Natural killer cell (primary cell): ENCODE measurements at places on chromosomes 16 and 17.
A peak's percentile ranks its signal among the peaks of the same experiment; 100 is the strongest.

DNA sequence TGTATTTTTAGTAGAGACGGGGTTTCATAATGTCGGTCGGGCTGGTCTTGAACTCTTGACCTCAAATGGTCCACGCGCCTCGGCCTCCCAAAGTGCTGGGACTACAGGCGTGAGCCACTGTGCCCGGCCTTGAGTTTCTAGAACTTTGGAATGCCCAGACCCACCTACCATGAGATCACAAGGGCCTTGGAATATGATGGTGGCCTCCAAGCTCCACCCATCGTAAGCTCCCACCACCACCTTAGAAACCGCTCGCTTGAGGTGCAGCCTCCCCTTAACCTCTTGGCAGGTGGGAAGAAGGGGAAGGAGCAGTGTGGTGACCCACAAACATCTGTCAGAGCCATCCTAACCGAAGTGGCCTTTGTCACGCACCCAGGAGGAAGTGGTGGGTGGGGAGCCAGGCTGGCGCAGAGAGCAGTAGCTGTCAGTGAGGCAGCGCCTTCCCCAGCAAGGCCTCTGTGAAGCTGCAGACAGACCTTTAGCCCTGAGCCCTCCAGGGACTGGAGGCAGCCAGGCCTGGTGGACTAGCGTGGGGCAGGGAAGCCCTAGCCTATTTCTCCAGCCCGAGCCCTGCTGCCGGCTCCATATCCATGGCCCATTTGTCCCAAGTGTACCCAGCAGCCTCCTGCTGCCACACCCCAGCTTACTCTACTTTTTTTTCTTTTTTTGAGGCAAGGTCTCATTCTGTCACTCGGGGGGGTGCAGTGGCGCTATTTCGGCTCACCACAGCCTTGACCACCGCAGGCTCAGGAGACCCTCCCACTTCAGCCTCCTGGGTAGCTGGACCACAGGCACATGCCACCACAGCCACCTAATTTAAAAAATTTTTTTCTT, 13.1 kb upstream of the SEPHS2 start:
- peak; percentile 92 for DNase-seq

GRCh38 chr17:48451489-48451888, 21.5 kb upstream of the SKAP1 start:
- no peak for DNase-seq

DNA sequence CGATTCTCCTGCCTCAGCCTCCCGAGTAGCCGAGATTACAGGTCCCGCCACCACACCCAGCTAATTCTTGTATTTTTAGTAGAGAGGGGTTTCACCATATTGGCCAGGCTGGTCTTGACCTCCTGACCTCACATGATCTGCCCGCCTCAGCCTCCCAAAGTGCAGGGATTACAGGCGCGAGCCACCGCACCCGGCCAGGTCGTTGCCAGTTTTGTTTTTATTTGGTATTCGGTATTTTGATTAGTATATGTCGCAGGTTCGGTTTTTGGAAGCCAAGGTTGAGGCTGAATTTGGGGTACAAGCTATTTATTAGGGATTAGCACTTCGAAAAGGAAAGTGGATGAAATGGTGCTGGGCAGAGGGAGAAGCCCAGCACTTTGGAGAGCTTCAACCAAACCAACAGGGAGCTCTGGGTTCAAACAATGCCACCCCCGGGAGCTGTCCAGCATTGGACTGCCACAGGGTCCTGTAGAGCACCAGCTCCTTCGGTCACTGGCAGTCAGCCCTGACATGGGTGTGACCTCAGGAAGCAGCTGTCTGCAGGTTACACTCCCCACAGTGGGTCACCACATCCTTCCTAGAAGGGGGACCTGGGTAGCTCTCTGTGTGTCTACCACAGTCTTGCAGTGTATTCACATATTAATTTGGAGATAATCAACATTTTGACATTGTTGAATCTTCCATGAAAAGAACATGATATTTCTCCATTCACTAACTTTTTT, 1.5 kb upstream of the CLEC10A start:
- DNase-seq = peak; percentile 53

GRCh38 chr16:73196670-73197069, 148.7 kb upstream of the ZFHX3 start:
- peak; percentile 35 for DNase-seq

- DNase-seq = no peak
These were observed 1431.1 kb downstream of the CDH8 start for GRCh38 chr16:60605176-60605575.

GRCh38 chr17:40514013-40514875, 12.8 kb upstream of the TNS4 start:
- DNase-seq = no peak

DNA sequence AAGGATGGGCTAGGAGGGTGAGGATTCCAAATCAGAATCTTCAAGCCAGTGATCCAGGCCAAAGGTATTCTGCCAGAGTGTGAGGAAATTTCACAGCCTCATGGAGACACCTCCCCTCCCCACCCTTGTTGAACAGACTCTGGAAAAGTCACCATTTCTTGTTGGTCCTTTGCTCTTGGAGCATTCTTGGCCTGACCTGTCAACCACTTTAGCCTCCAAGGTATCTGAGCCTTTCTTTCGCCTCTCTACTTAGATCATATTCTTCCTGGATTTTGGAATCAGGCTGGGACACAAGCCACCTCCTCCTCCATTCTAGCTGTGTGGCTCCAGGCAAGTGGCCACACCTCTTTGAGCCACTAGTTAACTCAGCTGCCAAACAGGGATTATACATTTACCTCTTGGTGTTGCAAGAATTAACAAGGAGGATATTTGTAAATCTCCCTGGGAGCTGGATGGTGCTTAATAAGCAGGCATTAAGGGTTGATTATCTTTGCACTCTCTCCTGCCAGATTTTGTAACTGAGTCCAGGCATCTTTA, 193.5 kb downstream of the WWOX start:
- DNase-seq = no peak

GRCh38 chr17:49962599-49963308, 6.2 kb upstream of the DLX4 start:
- DNase-seq = no peak

- no peak for DNase-seq
These were observed 164.5 kb downstream of the PRKCA start for GRCh38 chr17:66466840-66467367.

GRCh38 chr17:32015245-32016013, 8.2 kb downstream of the LRRC37B start:
- no peak for DNase-seq

GRCh38 chr17:56973520-56973919, 4.4 kb upstream of the SCPEP1 start:
- DNase-seq = no peak

DNA sequence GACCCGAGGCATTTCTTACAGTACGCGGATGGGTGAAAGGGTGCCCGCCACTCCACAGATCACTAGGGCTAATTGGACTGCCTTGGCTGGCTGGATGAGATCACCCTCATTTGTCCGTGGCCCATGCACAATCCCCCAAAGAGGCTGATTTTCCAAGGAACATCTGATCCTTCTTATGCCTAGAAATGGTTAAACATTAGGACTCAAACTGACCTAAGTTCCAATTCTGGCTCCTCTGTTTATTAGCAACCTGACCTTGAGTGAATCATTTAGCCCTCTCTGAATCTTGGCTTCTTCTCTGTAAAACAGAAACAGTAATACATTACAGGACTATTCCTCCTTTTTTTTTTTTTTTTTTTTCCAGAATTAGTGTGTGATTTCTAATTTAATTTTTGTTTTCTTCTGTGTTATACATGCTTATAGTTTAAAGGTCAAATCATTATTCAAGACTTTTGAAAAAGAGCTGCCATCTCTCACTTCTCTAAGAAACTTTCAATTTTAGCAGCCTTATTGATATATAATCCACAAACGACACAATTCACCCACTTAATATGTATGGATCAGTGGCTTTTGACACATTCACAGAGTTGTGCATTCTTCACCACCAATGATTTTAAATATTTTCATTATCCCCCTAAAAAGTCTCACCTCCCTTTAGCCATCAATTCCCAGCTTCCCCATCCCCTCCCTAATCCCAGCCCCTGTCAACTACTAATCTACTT, 45.4 kb upstream of the TMEM132E start:
- DNase-seq = no peak

- DNase-seq = peak; percentile 53
These were observed 39.1 kb downstream of the CDRT15 start for GRCh38 chr17:14197586-14197985.

DNA sequence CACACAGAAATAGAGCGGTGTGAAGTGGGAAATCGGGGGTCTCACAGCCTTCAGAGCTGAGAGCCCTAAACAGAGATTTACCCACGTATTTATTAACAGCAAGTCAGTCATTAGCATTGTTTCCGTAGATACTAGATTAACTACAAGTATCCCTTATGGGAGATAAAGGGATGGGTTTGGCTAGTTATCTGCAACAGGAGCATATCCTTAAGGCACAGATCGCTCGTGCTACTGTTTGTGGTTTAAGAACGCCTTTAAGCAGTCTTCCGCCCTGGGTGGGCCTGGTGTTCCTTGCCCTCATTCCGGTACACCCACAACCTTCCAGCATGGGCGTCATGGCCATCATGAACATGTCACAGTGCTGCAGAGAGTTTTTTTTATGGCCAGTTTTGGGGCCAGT, 27.0 kb downstream of the TMC6 start:
- no peak for DNase-seq

- DNase-seq = no peak
These were observed 107.6 kb downstream of the SLC39A11 start for GRCh38 chr17:72984926-72985325.

DNA sequence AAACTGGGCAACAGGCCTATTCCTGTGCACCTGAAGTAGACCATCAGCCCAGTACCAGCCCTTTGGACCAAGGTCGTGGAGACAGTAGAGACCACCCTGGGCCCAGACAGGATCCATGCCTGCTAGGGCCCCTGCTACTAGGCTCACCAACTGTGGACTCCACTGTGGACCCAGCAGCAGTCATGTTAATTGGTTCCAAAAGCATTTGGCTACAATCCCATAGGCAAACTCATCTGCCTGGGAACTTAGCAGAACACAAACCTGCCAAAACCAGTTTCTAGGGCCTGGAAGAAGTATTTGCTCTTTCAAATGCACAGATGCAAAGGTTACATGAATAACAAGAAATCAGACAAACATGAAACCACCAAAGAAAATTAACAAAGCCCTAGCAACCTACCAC, 53.1 kb downstream of the ACSM2A start:
- DNase-seq = no peak

GRCh38 chr16:30998852-30999761, 11.3 kb downstream of the STX1B start:
- no peak for DNase-seq

DNA sequence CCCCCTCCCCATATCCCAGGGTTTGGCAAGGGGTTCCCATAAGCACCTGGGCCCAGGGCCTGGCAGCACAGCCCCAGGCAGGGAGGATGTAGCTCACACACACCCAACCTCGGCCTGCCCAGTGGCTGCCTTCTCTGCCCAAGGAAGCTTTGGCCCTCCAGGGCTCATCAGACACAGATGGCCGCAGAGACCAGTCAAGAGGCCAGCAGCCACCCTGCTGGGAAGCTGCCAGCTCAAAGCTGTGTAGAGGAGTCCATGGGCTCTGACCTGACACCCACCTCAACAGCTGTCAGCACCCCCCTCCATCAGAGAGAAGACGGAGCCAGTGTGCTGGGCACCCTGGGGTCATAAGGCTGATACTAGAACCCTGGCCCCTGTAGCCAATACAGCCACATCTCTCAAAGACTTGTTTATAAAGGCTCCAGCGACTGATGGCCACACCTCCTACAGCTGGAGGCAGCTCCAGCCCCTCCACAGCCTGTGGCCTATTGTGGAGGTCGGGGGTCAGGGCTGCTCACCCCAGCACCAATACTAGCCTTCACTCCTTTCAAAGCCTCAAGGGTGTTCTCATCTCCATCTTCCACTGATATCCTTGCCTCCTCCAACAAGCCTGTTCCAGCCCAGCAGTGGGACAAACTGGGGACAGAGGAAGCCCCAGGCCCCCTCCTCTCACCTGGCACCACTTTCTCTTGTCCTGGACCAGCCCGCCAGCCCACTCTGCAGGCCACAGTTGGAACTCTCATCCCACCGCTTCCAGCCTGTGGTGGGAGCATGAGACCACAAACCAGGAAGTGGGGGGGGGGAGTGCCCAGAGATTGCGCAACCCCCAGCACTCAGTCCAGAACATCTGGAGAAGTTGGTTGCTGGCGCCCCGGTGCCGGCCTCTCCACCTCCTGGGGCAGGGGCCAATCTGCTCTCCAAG, 2.2 kb upstream of the MPG start:
- DNase-seq = no peak

- no peak for DNase-seq
These were observed 485.1 kb downstream of the XYLT1 start for GRCh38 chr16:16985707-16986106.

GRCh38 chr16:27202923-27203506, 311 bp upstream of the KDM8 start:
- DNase-seq = no peak

- peak; percentile 85 for DNase-seq
These were observed 32.7 kb downstream of the CDK5R1 start for GRCh38 chr17:32519228-32520103.

DNA sequence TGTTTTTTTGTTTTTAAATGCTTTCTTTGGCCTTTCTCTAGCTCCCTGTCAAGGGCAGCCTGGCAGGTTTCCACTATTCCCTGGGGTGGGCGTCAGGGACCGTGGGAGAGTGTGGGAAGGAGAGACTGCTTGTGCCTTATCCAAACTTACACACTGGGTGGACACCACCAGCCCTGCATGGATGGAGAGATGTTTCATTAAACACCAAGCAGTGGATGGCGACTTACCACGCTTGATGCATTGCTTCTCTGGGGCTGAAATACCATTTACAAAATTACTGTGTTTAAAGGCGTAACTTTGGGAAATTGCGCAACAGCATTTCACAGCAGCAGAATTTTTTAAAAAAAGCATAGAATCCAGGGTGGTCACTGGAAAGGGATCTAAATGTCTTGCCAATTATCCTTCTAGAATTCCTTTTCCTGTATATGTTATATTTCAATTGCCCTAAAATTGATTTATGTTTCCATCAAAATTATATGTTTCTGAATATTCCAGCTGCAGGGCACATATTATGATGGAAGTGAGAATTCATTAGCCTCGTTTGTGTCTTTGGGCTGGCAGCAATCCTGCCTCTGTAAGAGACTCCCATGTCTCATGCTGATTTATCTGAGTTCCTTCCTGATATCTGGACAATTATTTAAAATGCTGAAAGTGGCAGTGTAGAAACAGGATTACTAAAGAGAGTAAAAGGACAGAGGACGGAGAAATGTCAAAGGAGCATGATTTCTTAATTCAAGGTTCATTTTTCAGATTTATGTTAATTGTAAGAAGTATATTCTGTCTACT, 247.3 kb downstream of the GRIN2A start:
- DNase-seq = no peak

DNA sequence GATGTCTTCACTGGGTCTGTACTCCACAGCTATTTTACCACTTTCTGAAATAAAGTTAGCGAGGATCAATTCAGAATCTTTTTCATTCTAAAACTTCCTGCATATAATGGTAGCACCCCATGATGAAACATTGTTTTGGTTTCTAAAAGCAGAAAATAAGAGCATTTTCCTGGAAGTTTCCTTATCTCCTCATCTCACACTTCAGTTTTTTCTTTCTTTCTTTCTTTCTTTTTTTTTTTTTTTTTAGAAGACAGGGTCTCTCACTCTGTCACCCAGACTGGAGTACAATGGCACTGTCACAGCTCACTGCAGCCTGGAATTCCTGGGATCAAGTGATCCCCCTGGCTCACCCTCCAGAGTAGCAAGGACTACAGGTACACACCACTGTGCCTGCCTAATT, 10.3 kb downstream of the RDM1 start:
- no peak for DNase-seq

- no peak for DNase-seq
These were observed 54.3 kb upstream of the SREBF1 start for GRCh38 chr17:17890773-17891759.

- no peak for DNase-seq
These were observed 27.5 kb downstream of the WSB1 start for GRCh38 chr17:27321372-27321771.
